ENCODE measurements at places on chromosomes 13 and 19.
A peak's percentile ranks its signal among the peaks of the same experiment; 100 is the strongest.

DNA sequence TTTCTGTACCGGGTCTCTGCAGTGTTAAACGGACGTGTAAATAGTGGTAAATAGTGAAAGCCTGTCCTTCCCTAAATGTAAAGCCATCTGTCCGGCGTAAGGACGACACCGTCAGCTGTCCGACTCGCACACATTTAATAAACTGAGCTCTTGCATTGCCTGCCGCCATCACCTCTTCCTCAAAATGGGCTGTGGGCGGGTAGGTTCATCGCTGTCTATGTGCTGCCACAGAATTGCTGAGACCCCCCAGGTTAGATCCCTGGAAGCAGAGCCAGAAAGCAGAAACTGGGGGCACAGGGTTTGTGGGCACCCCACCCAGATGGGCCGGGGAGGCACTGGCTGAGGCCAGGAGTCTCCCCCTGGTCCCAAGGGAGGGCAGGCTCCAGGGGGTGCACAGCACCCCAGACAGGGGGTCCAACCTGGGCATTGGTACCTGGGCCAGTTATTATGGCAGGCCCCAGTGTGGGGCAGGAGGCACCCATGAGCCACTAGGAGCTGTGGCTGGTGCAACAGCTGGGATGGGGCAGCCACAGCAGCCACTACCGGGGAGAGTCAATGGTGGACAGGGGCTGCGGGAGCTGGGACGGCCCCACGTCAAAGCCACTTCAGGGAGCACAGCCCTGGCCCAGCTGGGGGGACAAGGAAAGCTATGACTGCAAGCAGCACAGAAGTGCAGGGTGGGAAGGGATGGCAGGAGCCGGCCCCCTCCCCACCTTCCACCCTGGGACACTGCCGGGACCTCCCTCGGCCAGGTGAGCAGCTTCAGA is 5.7 kb downstream of the C19orf25 start:
- DNase-seq, result no peak

DNA sequence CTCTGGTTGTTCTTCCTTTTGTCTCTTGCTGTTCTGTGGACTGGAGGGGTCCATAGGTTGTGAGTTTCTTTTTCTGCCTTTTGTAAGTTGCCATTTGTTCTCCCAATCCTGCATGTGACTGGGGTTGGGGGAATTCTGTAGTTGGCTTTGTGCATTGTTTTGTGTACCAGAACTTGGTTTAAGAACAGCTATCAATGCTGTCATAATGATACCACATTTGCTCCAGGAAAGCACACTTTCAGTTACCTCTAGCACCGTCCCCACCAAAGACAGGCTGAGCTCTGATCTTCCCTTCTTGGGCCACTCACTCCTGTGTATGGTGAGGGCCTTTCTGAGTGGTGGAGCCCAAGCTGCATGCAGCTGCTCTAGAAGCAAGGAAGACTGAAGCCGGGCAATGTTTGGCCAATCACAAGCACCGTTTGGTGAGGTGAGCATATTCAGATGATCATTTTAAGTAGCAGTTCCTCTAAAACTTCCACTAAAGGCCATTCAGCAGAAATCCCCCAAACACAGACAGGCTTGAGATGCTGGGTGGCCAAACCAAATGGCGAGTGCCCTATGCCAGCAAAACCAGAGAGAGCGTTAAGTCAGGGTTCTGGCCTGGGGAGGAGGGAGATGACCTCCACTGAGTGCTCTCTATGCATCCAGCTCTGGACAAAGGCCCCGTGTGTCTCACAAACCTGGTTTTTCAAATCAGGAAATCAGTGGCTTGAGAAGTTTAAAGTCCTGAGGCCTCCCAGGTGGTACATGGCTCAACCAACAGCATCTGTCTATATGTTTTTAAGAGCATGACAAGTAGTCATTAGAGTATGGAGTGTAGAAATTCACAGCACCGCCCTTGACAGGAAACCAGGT is 120.7 kb upstream of the SPATA13 start:
- DNase-seq, result no peak

GRCh38 chr13:25180775-25181537 is 8.9 kb upstream of the AMER2 start:
- DNase-seq, result no peak

- peak; percentile 68 for DNase-seq
Measured at GRCh38 chr13:19606152-19606551, 27.3 kb upstream of the MPHOSPH8 start.

- no peak for DNase-seq
Measured at GRCh38 chr13:91074091-91074490, 273.4 kb upstream of the MIR17HG start.

- no peak for DNase-seq
Measured at GRCh38 chr19:50187937-50188336, 15.5 kb upstream of the MYH14 start.

GRCh38 chr13:43003729-43004128 is 11.7 kb upstream of the EPSTI1 start:
- DNase-seq, result no peak

DNA sequence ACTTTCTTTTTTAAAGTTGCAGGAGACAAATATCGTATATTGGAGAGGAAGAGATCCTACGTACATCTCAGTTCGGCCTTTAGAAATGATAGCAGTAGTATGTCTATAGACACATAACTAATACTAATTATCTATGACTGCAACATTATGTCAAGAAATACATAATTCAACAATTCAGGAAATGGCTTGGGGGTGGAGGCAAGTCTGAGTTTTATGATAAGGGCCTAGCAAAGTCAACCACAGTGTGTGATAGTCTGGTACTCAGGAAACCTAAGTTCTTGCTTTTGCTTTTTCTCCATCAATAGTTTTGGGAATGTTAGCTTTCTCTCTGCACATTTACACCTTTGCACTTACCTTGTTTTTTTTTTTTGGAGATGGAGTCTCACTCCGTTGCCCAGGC is 27.5 kb upstream of the OBI1 start:
- DNase-seq, result no peak

GRCh38 chr19:16476401-16476800 is 4.6 kb upstream of the EPS15L1 start:
- no peak for DNase-seq

DNA sequence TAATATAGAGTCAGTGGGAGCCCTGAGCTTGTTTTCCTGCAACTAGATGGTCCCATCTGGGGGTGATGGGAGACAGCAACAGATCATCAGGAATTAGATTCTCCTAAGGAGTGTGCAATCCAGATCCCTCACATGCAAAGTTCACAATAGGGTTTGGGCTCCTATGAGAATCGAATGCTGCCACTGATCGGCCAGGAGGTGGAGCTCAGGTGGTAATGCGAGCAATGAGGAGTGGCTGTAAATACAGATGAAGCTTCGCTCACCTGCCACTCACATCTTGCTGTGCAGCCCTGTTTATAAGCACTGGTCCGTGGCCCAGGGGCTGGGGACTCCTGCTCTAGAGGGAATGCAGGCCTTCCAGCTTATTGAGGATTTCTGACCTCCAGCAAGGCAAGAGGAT is 5.7 kb downstream of the ZNF558 start:
- no peak for DNase-seq

DNA sequence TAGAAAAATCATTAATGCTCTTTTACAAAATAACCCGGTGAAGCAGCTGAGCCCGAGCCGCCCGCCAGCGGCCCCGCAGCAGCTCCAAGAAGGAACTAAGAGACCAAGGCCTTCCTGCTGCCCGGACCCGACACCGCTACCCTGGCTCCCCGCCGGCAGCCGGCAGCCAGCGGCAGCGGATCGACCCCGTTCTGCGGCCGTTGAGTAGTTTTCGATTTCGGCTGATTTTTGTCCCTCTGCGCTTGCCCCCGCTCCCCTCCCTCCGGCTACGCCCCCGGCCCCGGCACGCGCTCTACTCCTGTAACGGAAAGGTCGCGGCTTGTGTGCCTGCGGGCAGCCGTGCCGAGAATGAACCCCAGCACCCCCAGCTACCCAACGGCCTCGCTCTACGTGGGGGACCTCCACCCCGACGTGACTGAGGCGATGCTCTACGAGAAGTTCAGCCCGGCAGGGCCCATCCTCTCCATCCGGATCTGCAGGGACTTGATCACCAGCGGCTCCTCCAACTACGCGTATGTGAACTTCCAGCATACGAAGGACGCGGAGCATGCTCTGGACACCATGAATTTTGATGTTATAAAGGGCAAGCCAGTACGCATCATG is at the start of gene PABPC3:
Gene PABPC3 (plus strand): TSS at position 286 of the 603 bp plus-strand sequence. CDS start 63 bp downstream, at position 349.
- no peak for DNase-seq

DNA sequence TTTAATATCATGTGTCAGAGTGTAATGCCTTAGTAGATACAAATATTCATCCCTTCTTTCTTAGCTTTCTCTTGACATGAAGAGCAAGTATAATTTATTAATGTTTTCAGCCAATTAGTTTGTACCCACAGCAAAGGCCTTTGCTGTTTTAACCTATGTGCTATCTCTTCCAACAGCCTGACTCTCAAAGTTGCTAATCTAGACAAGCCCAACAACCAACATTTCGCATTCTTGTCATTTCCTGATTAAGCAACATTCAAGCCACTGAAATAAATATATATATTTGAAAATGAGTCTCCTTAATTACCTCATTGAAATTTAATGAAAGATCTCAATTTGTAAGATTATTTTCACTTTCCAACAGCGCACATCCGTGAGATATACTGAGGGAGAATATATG is 18.5 kb downstream of the EPSTI1 start:
- no peak for DNase-seq

- no peak for DNase-seq
Measured at GRCh38 chr19:4537953-4538600, 1.8 kb downstream of the LRG1 start.

GRCh38 chr13:30112602-30113435 is 194.5 kb downstream of the KATNAL1 start:
- peak; percentile 39 for DNase-seq

GRCh38 chr19:18993115-18993514 is 40.2 kb downstream of the SUGP2 start:
- DNase-seq, result no peak

GRCh38 chr13:70889163-70889562 is 780.9 kb upstream of the KLHL1 start:
- no peak for DNase-seq

GRCh38 chr19:18168673-18169381 is 4.8 kb upstream of the IFI30 start:
- DNase-seq, result no peak

DNA sequence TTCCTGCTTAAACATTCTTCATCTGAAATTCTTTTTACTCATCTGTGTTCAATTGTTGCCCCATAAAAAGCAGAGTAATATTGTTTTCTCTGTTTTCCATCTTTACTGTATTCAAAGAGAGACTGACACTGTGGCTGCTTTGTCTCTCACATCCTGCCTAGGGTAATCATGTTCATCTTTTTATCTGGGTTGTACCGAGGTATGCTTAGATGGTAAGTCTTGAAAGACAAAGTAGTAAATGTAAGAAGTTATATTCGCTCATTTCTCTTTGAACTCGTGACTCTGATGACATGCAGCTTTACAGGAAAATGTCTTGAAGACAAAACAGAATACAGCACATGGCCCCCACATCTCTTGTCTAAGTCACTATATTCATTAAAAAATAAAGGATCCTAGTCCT is 20.0 kb upstream of the CYSLTR2 start:
- no peak for DNase-seq

DNA sequence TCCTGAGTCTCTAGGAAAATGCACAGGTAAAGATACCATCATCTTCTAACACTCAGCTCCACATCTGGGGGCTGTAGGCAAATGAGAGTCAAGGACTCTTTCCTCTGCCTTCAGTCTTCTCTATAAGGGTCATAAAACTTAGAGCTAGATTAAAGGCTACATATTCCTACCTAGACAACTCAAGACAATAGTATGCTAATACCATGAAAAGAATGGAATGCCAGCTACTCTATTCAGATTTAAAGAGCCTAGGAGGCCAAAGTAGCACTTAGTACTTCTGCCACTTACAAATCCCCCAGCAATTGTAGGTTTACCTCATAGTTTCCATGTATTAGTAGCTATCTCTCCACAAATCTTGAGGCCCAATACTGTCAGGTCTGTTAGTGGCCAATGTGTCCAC is 453.0 kb downstream of the SLITRK5 start:
- no peak for DNase-seq
